Esophagus squamous epithelium (tissue), 5 donors: ENCODE measurements at places on chromosomes 2 and 18.

GRCh38 chr2:60116161-60116875, 437.1 kb downstream of the BCL11A start:
- no peak for DNase-seq

DNA sequence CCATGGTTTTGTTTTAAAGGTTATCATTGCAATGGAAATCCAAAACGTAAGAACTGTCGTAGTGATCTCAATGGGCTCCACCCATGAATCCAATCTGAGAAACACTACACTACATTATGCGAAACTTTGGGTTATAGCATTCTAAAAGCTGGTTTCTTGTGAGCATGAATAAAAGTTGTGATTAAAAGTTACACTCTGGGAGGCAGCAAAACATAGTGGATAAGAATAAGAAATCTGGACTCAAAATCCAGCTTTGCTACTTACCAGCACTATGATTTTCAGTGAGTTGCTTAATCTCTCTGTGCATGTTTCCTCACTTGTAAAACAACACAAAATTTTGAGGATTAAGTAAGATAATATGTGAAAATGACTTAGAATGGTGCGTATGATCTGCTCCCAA, 25.7 kb upstream of the THOC1 start:
- no peak for DNase-seq

DNA sequence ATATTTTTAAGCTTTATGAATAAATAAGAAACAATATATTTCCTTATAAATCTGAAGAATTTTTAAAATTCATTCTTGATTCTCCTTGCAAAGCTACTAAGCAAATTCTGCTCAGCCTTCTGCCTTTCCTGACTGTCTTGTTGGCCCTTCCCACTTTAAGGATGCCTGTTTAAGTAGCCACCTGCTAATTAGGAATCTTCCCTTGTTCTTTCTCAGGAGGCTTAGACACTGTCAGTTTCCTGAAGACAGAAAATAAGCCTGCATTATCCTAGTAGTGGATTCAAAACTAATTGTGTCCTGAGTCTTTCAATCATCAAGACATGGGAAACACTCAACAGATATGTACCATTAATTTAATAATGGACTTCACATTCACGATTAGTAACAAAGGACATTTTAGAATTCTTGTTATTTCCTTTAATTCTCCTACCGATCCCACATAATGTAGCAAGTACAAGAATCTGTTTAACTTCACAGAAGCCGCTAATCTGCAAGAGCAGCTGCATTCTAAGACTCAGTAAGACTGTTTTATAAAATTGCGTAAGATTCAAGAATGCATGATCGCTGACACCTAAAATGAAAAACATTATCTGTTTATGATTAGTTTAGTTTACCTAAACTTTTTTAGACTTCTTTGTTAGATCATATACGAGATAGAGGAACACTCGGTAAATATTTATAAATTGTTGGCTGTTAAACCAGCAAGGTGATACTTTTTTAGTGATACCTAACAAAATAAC, 445.4 kb upstream of the DSEL start:
- DNase-seq, result no peak

DNA sequence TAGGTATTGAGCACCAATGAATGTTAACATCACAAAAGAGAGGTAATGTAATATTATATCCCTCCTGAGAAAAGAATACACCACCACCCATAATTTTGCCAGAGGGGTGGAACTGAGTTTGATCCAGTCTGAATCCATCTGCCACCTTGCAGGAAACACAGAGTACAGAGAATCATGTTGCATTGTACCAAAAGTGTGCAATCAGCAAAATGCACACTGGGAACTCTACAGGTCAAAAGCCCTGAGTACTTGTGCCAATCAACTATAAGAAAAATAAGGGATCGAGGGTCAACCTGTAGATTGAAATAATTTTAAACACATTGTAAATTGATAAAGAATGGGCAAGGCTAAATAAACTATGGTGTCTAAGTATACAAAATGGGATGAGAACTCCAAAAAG, 141.5 kb downstream of the KCNH7 start:
- no peak for DNase-seq

- DNase-seq, result no peak
Observed at GRCh38 chr2:70647873-70648481, 94.4 kb upstream of the TGFA start.

- no peak for DNase-seq
Observed at GRCh38 chr2:223165423-223166214, 113.6 kb downstream of the KCNE4 start.

GRCh38 chr2:105338020-105338385, 663 bp downstream of the C2orf49 start:
- DNase-seq, result no peak

GRCh38 chr18:54777118-54777791, 51.0 kb upstream of the RAB27B start:
- no peak for DNase-seq
